ENCODE measurements at places on chromosomes 3 and 15. TPM values are rescaled to one million over a fixed set of nuclear protein-coding genes. Genes with fewer than 3 reads are reported as not detected.

IL12A gene
- total RNA-seq, result 0.18 TPM

MUSTN1 gene
- 2.5 TPM for total RNA-seq

TM4SF1 gene
- not detected for total RNA-seq

LYZL4 gene
- not detected for total RNA-seq

ARNT2 gene
- total RNA-seq, result not detected
